CD4-positive, alpha-beta T cell (primary cell): ENCODE measurements at places on chromosomes 5 and 9.

- DNase-seq = no peak
Observed at GRCh38 chr9:135010921-135011320, 76.5 kb upstream of the OLFM1 start.

DNA sequence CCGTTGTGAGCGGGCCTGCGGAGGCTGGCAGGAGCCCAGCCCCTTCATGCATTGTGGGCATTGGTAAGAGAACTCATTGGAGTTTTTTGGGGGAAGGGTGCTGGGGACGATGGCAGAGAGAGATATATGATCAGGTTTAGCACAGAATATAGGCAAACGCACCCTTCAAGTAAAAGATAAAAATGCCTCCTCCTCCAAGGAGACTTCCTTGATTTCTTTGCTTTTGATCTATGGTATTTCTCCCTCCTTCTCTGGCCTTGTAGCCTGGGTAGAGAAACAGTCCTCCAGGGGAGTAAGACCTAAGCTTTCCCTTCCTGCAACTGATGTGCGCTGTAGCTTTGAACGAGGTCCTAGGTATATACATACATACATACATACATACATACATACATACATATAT, 960 bp upstream of the PPARGC1B start:
- no peak for DNase-seq

- DNase-seq = no peak
Observed at GRCh38 chr9:14180960-14181537, 132.9 kb downstream of the NFIB start.

GRCh38 chr5:68688547-68688946, 405.3 kb upstream of the SLC30A5 start:
- no peak for DNase-seq

- DNase-seq = no peak
Observed at GRCh38 chr9:31188496-31188895, 1195.9 kb upstream of the ACO1 start.

DNA sequence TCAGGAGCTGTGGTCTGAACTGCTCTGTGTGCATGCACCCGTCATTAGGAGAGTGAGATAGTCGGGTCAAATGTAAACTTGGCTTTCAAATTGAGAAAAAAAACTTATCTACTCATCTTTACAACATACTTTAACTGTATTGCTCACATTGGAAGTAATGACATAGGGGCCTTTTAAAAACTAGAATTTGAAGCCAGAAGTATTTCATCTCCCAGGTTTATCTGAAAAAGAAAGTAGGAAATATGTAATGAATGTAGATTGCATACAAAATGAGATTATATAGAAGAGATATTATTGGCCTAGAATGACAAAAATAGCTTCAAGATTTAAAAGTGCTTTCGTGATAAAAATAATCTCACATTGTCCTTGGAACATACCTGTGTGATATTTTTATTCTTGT, 24.3 kb downstream of the RGS7BP start:
- DNase-seq = no peak

DNA sequence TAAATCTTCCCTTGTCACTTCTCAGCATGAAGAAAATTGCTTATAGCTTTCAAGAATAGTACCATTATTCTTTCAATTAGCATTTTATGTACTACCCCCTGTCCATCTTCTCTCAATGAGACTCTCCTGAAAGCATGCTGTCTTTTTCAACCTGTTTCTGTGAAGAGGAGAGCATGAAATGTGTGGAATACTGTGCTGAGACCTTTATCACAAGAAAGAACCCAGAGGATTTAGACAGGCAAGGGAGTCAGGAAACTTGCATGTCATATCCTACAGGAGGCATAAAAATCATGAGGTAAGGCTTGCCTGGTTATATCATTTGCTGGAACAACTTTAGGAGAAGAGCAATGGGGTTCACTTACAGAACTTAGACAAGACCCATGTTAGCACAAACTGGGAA, 56.7 kb upstream of the LPAR1 start:
- DNase-seq = no peak

- no peak for DNase-seq
Observed at GRCh38 chr9:109072133-109072692, 47.5 kb downstream of the TMEM245 start.

GRCh38 chr5:5381310-5381913, 41.1 kb upstream of the ICE1 start:
- DNase-seq = no peak

GRCh38 chr5:75034137-75034739, 18.1 kb downstream of the GCNT4 start:
- DNase-seq = peak; percentile 56

DNA sequence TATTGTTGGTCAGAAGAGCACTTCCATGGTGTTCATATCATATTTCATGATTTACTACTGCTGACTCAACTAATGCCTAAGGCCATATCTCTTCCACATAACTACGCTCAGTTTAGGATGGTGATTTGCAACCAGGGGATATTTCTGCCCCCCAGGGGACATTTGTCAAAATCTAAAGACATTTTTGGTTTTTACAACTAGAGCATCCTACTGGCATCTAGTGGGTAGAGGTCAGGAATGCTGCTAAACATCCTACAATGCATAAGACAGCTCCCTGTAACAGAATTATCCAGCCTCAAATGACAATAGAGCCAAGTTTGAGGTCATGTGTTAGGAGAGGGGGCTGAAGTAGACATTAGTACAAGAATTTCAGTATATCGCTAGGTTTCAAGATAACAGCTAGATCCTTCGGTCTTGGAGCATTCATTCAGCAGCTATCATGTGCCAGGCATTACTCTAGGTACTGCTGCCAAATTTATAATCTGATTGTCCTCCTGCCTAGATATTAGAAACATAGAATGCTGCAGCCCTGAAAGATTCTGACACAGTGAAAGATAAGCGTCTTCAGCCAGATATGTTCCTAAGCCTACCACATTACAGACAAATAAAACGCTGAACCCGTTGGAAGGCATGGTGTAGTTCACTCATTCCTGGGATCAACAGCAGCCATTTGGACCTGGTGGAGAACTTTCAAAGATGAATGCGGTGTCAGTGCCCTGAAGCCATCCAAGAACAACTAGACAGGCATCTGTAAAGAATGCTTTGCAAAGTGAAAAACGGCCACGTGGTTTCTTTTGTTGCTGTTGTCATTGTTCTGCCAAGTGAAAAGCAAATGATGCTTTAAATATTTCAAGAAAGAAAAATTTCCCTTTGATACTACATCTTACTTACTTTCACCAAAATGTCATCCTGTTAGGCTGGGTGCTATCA, 55.5 kb upstream of the FST start:
- no peak for DNase-seq

- no peak for DNase-seq
Observed at GRCh38 chr9:132745756-132746709, 75.8 kb downstream of the GTF3C4 start.

- DNase-seq = no peak
Observed at GRCh38 chr5:179805529-179806249, 977 bp downstream of the MGAT4B start.

GRCh38 chr9:99637641-99638040, 184.0 kb upstream of the NR4A3 start:
- DNase-seq = no peak

- no peak for DNase-seq
Observed at GRCh38 chr5:100479079-100479688, 56.0 kb upstream of the FAM174A start.

GRCh38 chr5:13975246-13975645, 30.8 kb upstream of the DNAH5 start:
- no peak for DNase-seq
